ENCODE measurements at places on chromosomes 1 and 21.

GRCh38 chr1:82453511-82454185 is 652.9 kb downstream of the ADGRL2 start:
- DNase-seq = no peak

DNA sequence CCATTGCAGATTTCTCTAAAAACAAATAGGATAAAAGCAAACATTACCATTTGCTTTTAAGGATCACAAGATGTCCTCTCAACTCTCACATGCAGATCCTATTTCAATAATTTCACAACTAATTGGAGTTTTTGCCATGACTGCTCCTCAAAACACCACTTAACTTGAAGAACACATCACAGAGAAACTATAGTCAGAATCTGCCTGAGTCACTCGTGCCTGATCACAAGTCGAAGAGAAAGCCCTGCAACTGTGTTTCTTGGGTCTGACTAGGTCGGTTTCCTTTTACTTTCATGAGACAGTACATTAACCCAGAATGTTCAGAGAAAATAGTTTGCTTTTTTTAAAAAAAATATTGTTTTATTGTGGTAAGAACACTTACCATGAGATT is 46.3 kb upstream of the SMYD2 start:
- DNase-seq = no peak

DNA sequence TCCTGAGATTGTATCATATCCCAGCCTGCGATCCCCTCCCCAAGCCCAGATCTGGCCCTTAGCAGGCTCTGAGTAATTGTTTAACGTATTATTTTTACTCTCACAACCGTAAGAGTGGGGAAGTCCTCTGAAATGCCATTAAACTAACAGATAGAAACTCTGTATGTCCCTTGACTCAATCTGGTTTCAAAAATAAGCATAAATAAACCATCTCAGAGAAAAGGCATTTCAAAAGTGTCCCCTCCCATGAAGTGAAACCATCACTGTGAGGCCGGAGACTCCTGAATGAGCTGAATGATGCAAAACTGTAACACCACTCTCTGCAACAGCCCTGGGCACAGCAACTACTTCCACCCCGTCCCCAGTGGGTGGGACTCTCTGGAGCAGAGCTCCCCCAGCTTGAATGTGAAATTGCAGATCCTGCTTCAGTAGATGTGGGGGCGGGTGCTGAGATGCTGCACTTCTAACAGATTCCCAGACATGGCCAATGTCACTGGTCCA is 104.1 kb downstream of the SYF2 start:
- DNase-seq = no peak

- DNase-seq = no peak
Observed at GRCh38 chr1:117136749-117137148, 15.2 kb upstream of the TRIM45 start.

- no peak for DNase-seq
Observed at GRCh38 chr1:67834246-67834877, 1.1 kb upstream of the GNG12 start.

DNA sequence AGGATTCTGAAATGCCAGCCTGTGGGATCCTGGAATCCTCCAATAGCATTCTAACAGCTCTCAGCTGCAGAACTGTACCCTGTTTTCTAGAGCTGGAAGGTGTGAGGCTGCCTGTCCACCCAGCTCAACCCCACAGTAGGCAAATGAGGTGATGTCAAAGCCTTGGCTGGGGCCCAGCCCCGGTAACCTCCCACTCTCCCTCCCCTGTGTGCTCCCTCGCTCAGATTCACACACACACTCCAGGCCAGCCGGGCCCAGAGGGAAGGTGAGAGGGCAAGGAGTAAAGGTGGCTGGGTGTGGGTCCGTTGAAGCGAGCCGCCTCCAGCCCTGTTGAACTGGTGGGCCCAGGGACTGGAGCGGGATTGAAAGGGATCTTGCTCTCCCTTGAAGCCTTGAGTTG is at the start of gene BSND:
BSND (plus strand) TSS at position 257 of the 400 bp plus-strand sequence. CDS start 254 bp downstream, outside the sequence.
- DNase-seq = no peak

GRCh38 chr1:201646411-201647022 is 107.6 kb downstream of the NAV1 start:
- DNase-seq = no peak

DNA sequence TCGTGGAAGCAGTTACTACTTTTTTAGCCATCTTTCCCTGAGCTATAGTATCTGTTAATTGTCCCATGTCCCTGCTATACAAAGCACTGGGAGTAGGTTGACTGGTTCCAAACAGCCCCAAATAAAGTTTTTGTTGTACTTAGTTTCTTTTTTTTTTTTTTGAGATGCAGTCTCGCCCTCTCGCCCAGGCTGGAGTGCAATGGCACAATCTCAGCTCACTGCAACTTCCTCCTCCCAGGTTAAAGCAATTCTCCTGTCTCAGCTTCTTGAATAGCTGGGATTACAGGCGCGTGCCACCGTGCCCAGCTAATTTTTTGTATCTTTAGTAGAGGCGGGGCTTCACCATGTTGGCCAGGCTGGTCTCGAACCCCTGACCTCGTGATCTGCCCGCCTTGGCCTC is 3.3 kb downstream of the NCSTN start:
- DNase-seq = no peak

- no peak for DNase-seq
Observed at GRCh38 chr1:168114845-168115244, 21.9 kb downstream of the GPR161 start.

DNA sequence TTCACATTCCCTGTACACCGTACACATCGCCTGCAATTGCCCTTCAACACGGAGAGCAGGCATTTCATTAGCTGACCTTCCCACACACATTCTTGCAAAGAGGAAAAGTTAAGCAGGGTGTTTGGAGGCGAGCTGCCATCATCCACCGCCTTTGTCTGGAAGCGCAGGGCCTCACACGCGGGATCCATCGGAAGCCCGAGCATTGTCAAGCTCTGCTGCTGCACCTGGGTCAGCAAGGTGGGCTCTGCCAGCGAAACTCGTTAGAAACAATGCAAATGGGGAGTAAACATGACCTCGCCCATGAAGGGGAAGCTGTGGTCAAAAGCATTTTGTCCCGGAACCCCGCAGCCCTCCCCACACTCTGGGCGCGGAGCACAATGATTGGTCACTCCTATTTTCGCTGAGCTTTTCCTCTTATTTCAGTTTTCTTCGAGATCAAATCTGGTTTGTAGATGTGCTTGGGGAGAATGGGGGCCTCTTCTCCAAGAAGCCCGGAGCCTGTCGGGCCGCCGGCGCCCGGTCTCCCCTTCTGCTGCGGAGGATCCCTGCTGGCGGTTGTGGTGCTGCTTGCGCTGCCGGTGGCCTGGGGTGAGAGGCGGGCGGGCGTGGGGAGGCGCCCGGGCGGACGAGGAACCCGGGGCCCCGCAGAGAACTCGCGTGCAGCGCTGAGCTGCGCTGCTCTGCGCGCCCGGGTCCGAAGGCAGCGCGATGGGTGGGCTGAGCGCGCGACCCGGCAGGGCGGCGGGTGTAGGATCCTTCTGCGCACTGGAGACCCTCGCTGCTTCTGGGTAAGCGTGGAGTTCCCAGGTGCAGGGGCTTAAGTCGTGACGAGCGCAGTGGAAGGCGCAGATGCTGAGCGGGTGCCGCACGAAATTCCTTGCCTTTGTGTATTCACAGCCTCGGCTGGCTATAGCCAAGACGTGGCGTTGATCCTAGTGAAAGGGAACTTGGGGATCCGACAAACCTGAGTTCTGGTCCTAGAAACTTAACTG is at the start of gene CR1:
CR1 (plus strand) TSS at position 357 of the 992 bp plus-strand sequence; CDS start at position 468, 111 bp downstream.
- DNase-seq = no peak

GRCh38 chr1:215132156-215132555 is 49.6 kb downstream of the KCNK2 start:
- DNase-seq = no peak

DNA sequence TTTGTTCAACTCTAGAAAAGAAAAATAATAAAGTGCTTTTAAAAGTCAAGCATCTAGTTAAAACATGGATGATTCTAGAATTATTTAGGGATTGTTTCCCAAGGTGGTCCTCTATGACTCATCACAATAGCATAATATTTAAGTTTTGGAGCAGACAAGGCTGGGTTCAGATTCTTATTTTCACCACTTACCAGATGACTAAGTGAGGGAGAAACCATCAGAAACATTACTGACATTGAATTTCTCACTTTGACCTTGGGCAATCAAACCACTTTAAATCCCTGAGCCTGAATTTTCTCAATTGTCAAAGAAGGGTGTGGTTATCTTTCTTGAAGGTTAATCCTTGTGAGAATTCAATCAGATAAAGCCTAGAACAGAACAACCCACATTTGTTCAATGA is 102.5 kb upstream of the PTGFR start:
- no peak for DNase-seq

- no peak for DNase-seq
Observed at GRCh38 chr21:22536509-22536908, 1538.3 kb downstream of the NCAM2 start.

GRCh38 chr1:103106426-103107341 is 1.6 kb downstream of the COL11A1 start:
- no peak for DNase-seq

GRCh38 chr1:229169399-229169798 is 101.5 kb upstream of the RAB4A start:
- no peak for DNase-seq

DNA sequence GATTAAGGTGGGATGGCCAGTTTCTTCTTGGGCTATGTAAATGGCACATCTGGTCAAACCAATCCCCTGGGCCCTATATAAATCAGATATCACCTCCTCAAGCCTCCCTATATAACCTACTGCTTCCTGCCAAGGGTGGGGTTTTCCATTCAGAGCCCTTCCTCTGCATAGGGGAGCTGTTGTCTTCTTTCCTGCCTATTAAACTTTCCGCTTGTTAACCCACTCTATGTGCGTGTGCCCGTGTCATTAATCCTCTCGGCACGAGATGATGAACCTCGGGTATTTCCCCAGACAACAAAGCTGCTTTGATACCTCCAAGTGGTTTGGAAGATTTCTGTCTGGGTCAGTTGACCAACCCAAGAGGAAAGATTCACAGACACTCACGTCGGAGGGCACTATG is 19.3 kb upstream of the SERTAD4 start:
- peak; percentile 3 for DNase-seq

- DNase-seq = no peak
Observed at GRCh38 chr1:1020415-1021009, 592 bp downstream of the AGRN start.

DNA sequence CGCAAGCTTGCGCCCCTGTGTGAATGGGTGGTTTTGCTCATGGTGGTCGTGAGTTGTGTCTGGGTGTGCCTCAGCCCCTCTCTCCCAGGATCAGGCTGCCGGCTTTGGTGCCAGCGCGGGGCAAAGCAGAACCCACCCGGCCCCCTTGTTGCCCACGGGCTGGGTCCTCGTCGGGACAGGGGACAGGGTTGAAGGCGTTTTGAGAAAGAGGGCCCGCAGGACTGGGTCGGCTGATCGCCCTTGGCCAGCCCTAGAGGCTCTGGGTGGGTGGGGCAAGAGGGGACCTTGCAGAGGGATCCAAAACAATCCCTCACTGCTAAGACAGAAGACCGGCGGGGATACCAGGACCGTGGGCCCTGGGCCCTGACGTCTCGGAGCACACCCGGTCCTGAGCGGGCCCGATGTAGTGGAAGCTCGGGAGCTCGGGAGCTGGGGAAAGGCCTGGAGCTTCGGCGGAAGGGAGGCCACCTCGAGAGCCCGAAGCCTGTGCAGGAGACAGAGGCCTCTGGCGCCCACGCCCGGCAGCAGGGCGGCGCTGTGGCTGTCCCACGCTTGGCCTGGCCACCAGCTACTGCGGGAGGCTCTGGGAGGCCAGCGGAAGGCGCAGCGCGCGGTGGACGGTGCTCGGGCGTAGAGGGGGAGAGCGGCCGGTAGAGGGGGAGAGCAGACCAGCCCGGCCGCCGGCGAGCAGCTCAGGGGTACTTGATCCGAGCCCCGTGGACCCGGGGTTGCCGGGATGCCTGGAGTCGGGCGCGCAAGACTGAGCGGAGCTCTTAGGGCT is 2.8 kb upstream of the ZNF678 start:
- DNase-seq = no peak

DNA sequence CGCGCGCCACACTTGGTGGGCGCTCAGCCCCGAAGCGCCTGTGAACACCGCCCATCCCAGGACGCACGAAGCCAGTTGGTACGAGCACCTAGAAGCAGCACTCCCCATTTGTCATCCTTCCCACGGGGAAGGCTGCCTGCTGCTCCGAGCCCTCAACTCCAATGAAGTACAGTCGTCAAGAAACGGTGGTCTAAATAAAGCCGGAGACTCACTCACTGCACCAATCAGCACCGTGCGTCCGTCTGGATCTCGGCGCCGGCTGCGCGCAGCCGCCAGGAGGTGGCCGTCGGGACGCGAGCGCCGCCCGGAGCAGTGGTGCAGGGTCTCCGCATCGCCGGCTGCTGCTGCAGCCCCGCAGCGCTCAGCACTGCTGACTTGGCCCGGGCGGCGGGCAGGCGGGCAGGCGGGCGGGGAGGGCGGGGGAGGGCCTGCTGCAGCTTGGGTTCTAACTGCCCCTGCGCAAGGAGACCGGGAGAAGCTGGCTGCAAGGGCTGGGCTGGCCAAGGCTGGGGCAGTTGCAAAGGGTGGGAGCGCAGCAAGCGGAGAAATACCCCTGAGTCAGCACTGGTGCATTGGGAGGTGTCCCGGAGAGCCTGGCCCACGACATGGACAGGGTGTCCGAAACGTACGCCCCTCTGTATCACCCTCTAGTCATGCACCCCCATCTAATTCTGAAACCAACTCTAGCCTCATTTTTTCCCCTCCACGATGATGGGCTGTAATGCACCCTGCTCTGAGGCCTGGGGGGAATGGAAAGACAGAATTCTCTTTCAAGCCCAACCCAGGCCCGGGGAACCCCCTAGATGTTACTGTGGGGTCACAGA is 35.8 kb upstream of the H6PD start:
- no peak for DNase-seq

DNA sequence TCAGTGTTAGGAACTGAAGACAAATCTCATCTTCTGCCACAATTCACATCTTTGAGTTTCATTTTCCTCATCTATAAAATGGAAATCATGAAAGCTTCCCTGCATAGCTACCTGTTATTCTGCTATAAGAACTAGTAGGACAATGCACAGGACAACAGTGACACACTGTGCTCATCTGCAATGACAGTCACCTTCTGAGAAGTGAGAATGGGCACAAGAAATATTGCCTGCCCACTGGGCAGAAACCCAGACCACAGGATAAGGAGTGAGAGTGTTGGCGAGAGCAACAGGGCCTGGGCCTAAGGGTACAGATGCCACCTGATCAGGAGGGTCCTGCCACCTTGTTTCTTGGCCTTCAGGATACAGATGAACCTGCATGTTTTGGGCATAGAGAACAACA is 23.3 kb upstream of the ARTN start:
- no peak for DNase-seq

- DNase-seq = no peak
Observed at GRCh38 chr1:234019387-234019786, 114.9 kb downstream of the SLC35F3 start.

DNA sequence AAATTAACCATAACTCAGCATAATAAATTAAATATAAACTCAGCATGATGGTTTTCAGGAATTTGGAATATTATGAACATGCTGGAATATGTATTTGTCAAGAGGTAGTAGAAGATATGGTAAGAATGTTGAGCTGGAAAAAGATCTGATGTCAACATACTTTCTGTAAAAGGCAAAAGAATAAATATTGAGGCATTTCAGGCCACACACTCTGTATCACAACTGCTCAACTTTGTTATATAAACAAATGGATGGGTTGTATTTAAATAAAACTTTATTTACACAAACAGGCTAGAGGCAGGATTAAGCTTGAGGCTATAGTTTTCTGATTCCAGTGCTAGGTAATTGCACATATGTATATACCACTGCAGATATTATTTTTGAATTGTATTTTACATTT is 1409.4 kb downstream of the MRPL39 start:
- DNase-seq = no peak
